ENCODE measurements at places on chromosomes 3 and 15.

- no peak for DNase-seq
These were observed 38.1 kb downstream of the HSPBAP1 start for GRCh38 chr3:122755491-122755890.

GRCh38 chr15:64274341-64274950 is 81.5 kb downstream of the CSNK1G1 start:
- no peak for DNase-seq

GRCh38 chr3:55107187-55107586 is 179.3 kb upstream of the LRTM1 start:
- DNase-seq, result no peak

GRCh38 chr3:39208463-39209055 is 16.2 kb upstream of the XIRP1 start:
- no peak for DNase-seq

GRCh38 chr3:17850448-17850847 is 108.0 kb upstream of the TBC1D5 start:
- no peak for DNase-seq

DNA sequence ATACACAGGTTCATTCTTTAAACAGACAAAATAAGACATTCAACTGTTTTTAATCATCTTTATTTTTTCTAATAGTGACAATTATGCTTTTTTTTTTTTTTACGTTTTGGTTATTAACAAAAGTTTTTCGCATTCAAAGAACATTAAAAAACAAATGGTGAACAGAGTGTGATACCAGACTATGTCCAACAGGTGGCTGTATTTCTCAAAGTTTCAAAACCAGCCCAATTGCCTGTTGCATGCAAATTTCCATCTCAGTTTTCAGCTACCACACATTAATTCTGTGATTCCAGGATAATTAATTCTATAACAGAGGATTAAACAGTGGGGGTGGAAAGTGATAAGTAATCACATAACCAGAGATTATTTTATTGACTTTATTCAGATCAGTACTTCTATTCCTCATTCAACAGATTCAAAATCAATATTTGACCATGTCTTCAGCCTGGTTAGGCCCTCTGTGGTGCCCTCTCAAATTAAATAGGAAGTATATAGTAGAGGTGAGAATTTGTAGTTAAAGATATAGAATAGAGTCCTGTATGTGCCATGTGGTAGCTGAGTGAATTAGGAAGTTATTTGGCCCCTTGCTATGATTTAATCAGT is 122.2 kb upstream of the DCBLD2 start:
- DNase-seq, result no peak

GRCh38 chr15:38683382-38684242 is 119.0 kb upstream of the RASGRP1 start:
- DNase-seq, result no peak

DNA sequence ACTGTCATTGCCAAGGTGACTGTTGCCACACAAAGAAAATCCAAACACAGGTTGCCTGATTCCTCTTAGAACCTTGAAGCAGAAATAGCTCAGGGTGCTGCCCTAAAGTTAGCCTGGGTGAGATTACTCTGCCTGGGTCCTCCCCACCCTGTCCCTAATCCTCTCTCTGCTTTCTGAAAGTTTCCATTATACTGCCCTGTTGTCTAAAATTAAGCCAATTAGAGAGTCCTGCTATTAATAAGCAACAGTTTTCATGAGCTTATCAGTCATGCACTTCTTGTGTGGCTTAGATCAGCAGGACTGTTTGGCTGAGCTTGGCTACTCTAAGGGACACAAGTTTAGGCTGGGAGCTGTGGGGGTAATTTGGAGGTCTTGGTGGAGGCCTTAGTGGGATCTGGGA is 334.7 kb upstream of the LRRFIP2 start:
- no peak for DNase-seq

DNA sequence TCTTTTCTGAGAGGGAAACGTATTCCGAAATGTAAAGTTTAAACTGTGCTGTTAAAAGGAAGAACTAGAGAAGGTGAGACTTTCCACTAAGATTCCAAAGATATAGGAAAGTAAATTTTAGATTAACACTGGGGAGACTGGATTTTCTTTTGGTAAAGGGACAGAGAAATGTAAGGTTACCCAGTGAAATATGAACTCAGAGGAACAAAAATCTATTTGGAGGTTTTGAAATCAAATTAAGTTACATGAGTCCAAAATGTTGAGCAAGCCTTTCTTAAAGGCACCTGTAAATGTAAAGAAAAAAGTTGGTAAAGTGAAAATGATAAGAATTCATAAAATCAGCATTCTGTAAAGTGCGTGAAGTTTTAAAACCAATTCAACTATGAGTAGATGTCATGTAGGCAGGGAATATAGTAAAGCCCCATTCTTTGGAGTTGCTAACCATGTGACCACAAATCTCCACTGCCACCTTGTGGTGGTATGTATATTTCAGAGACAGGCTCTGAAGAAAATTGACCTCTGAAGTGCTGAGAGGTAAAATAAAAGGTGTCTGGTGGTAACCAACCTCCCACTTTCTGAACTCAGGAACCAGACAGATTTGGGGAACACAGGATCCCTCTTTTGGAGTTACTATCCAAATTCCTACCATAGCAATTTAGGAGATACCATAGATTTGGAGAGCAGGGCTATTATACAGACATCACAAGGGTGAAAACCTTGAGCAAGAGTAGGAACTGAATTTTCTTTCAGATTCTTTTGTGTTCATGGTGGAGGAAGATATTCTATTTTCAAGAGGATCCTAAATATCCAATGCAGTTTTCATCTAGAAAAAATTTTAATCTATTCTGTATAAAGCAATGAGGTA is 215.3 kb downstream of the ROBO2 start:
- DNase-seq, result no peak

DNA sequence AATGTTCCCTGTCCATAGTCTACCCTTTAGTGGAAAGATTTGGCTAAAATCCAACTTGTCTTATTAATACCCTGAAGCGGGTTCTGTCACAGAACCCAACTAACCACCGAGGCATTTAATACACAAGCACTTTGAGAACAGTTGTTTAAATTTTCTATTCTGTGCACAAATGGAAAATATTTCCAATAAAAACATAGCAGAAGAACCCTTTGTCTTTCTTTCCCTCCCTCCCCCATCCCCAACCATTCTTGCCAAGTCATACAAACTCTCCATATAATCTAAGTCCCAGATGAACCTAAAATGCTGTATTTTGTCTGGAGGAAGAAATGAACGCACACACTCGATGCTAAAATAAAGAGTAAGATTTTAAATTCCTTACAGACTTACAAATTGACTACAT is 126.9 kb upstream of the STRIT1 start:
- DNase-seq, result no peak

DNA sequence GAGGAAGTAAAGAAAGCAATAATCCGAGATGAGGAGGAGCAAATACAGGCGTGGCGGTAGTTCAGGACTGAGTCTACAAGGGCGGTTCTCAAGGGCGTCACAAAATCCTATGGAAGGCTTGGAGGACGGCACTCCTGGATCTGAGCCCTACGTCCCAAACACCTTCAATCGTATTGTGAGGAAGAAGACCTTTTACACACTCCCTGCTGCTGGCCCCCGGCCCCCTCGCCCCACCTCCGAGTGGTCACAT is 747 bp downstream of the PLD1 start:
- no peak for DNase-seq

- no peak for DNase-seq
These were observed 84.0 kb upstream of the HERC1 start for GRCh38 chr15:63917588-63918316.

GRCh38 chr15:25691544-25692430 is 171.3 kb downstream of the ATP10A start:
- no peak for DNase-seq

- DNase-seq, result no peak
These were observed 163.8 kb upstream of the ATP11B start for GRCh38 chr3:182629521-182629920.

- DNase-seq, result no peak
These were observed 43.5 kb downstream of the ATP13A5 start for GRCh38 chr3:193335031-193335430.

- DNase-seq, result no peak
These were observed 26.5 kb downstream of the RPLP1 start for GRCh38 chr15:69479081-69479480.

- no peak for DNase-seq
These were observed 85.0 kb upstream of the UBP1 start for GRCh38 chr3:33525232-33525631.

DNA sequence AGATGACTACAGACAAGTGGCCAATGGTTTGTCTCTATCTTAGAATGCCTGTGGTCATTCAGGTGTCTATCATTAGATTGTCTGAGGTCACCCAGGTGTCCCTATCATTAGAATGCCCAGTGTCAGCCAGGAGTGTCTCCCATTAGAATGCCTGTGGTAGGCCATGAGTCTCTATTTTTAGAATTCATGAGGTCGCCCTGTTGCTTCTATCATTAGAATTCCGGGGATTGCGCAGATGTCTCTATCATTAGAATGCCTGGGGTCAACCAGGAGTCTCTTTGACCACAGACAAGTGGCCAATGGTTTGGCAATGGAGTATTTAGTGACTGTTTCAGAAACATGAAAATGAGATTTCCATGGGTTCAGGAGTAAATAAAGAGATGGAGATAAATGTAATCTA is 7.6 kb downstream of the RTP2 start:
- DNase-seq, result no peak

DNA sequence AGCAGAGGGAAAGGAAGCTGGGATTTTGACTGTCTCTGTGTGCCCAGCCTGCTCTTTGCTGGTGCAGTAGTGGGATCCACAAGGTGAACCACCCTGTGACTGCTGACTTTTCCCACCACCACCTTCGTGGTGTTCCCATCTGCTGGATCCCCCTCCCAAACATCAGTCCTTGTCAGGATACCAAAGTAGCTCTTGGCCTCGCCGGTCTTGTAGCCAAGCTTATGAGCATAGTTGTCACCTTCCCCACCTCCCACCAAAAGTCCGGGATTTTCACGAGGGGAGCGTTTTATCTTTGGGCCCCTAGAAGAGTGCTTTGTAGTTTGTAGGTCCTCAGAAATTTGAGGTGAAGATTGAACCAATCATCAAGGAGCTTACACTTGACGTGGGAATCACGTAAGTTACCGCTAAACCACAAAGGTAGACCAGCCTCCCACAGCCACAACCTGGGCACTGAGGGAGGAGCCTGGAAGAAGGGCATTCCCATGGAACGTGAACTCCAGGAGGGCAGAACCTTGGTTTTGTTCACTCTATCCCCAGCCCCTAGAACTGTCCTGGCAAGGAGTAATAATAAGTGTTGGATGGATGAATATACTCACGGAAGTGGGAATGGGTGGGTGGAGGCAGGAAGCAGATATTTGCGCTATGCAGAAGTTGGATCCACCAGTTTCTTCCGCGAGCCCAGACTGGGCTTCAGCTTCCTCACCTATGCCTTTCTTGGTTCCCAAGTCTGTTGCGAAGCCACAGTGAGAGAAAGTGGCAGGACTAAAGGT is 814 bp upstream of the TEX264 start:
- no peak for DNase-seq

DNA sequence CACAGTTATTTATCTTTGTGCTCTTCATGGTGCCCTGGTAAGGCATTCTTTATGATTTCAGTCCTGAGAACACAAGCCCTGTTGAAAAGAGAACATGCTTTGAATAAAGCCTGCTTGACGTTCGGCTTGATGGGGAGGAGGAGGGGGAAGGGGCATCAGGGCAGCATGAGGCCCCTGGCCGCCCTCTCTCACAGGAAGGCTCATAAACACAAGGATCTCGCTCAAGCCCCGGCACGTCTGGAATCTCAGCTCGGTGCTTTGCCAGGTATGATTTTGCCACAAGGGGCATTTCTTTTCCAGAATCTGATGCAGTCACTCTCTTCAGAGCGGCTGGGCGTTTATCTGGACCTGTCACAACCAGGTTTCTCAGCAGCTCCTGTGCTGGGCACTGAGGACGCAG is 129.4 kb downstream of the DNAJB8 start:
- DNase-seq, result no peak

GRCh38 chr3:94896994-94897393 is 834.1 kb downstream of the NSUN3 start:
- no peak for DNase-seq

DNA sequence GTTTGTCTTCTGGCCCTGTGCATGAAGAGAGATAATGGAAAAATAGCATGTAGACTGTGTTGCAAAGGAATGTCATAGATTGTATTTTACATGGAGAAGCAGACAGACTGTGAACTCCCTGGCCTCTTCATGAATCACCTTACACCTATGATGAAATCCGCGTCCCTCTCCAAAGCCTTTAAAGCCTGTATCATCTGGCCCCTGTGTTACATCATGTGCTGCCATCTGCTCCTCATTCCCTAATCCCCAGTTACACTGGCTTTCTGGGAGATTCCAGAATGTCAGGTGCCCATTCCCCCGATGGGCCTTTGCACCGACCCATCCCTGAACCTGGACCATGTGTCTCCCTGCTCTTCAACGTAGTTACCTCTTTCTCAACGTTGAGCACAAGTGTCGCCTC is 190.8 kb downstream of the ADAMTSL3 start:
- no peak for DNase-seq

- DNase-seq, result no peak
These were observed 635.6 kb upstream of the CFAP20DC start for GRCh38 chr3:59685432-59685831.

DNA sequence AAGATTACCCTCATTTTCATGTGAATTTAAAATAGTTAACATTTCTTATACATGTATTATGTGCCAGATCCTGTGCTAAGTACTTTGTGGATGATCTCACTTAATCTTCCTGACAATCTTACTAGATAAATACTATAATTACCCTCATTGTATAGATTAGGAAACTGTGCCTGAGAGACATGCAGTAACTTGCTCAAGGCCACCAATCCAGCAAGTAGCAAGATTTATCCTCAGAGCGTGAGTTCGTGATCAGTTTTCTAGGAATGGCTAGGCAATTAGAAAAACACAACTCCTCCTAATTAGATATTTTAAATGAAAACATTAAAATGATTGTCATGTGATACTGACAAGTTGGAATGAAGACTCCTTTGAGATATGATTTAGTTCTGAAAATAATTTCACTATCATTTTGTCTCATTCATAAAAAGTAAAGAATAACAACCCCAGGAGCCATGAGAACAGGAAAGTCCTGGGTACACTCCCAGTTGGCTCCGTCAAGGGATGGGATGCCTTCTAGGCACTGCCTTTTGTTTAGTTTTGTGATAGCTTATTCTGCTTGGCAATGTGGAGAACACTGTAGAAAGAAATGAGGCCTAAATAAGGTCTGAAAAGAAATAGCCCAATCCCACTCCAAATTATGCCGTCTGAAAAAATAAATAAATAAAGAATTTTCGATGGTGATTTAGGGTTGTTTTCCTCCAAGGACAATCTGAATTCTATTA is 61.3 kb downstream of the FBN1 start:
- DNase-seq, result no peak

GRCh38 chr3:196837819-196838420 is 29.8 kb upstream of the SENP5 start:
- DNase-seq, result peak; percentile 38

GRCh38 chr3:85725809-85726208 is 767.0 kb downstream of the CADM2 start:
- DNase-seq, result no peak

DNA sequence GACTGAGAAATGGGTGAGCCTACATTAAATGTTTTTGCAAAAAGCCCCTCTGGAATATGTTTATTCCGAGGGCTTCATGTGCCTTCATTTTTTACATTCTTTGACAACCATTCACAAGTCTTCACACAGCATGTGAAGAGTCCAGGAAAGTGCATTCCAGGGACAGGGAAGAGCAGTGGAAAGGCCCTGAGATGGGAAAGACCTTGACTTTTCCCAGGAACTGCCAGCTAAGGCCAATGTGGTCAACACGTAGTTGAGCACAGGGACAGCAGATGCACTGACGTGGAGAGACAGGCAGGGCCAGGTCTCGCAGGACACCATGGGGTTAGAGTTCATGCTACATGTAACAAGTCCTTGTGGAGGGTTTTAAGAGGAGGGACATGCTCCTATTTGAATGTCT is 21.7 kb downstream of the SSR3 start:
- no peak for DNase-seq

- DNase-seq, result no peak
These were observed 154.5 kb downstream of the STT3B start for GRCh38 chr3:31687020-31687802.

All from D721Med (cell line).